Left lung (tissue), 14 donors: ENCODE measurements at places on chromosomes 6 and 20. TPM values are rescaled to one million over a fixed set of nuclear protein-coding genes. Genes with fewer than 3 reads are reported as not detected.

GNRH2 gene
- total RNA-seq = 0.63 TPM

HLA-DRA gene
- 951 TPM for total RNA-seq

TNF gene
- 0.29 TPM for total RNA-seq

BHLHE23 gene
- total RNA-seq = not detected

EYA2 gene
- 0.82 TPM for total RNA-seq
